ENCODE measurements at places on chromosomes 7 and 10.

DNA sequence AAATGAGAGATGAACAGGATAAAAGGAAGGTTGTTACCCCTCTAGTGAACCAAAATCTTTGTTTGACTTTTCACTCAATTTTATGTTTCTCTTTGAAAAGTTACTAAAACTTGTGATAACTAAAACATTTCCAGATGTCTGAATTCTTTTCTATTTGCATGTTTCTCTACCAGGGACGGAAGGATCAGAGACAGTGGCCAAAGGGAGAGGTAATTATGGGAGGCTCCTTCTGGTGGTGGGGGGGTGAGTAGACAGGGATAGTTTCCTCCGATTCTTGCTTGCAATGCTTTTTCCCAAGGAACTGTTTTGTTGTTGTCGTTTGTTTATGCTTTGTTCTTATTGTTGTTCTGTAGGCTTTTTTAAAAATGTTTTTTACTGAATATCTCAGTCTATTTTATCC, 374.8 kb downstream of the INHBA start:
- no peak for DNase-seq

GRCh38 chr7:106346678-106347217, 62.0 kb upstream of the NAMPT start:
- DNase-seq: peak; percentile 86

DNA sequence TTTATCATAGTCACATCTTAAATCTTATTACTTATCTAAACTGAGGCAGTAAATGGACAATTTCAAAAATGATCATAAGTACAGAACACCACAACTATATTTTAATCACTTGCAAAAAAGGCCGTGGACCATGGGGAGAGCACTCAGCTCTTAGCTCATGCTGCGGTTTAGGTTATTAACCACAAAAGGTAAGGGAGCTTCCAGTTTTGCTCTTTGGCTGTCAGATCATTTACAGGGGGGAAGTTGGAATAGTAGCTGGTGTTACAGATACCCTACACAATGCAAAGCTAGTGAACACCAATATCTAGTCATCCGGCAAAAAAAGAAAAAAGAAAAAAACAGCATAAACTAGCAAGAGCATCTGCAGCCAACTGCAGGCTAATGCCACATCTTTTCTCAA, 147.0 kb downstream of the BBS9 start:
- no peak for DNase-seq

- no peak for DNase-seq
These were observed 250.3 kb downstream of the SNX13 start for GRCh38 chr7:17690030-17690429.

- no peak for DNase-seq
These were observed 16.2 kb upstream of the OR2A5 start for GRCh38 chr7:144032516-144032915.

- no peak for DNase-seq
These were observed 17.3 kb upstream of the INPP5A start for GRCh38 chr10:132520177-132520811.

DNA sequence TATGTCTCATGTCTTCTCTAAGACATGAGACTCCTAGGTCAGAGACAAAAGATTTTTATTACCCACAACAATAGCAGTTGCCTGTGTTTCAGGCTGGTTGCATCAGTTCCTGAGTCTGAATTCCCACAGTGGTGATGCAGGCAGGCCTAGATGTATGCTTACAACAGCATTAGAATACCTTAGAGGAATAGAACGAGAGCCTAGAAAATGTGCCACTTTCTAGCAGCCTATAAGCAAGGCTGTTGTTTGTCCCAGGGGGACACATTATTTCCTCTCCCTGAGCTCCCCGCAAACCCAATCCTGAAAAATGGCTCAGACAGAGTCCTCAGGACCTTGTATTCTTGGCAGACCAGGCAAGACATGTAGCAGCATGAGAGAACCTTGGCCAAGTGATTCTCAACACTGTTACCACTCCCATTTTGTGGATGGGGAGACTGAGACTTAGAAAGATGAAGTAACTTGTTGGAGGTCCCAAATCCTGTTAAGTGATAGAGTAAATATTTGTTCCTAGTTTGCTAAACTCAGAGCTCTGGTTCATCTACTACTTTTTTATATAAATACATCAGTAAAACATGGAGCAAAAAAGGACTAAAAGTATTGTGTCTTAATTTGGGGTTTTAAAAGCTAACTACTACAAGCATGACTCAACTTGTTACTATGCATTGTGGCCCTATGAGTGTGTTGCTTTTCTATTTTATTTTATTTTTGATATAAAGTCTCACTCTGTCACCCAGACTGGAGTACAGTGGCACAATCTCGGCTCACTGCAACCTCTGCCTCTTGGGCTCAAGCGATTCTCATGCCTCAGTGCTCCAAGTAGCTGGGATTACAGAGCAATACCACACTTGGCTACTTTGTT, 14.2 kb downstream of the VTI1A start:
- no peak for DNase-seq

GRCh38 chr7:1475393-1475792, 16.1 kb upstream of the MICALL2 start:
- DNase-seq: no peak

- DNase-seq: no peak
These were observed 126.3 kb downstream of the LRRC18 start for GRCh38 chr10:48813291-48813690.

- no peak for DNase-seq
These were observed 88.1 kb upstream of the CTBP2 start for GRCh38 chr10:125248489-125248888.

DNA sequence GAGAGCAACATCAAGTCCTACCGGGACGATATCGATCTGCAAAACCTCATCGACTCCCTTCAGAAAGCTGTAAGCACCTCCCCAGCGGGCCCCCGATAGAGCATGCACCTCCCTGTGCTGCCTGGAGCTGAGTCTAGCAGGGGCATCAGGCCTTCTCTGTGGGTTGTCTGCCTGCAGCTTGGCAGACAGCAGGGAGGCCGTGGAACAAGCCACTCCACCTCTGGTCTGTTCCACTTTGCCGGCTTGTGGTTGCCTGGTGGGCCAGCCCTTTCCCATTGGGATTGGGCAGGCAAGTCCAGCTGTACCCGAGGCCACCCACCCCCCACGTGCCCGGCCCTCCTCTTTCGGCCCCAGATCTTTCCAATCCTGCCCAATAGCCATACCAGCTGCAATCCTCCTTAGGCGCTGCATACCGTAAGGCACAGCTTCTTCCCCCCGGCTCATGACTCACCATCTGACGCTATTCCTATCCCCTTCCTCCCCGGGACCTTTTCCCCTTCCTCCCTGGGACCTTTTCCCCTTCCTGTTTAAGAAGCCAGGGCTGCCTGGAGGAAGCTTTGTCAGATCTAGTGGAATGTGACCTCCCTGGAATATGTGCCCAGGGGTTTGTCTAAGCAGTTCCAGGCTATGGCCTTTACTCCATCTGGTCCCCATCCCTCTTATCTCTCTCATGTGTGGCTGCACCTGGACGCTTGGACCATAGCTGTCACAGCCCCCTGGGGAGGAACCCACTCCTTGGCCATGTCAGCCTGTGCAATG, 28.1 kb upstream of the SH2D4B start:
- DNase-seq: no peak

DNA sequence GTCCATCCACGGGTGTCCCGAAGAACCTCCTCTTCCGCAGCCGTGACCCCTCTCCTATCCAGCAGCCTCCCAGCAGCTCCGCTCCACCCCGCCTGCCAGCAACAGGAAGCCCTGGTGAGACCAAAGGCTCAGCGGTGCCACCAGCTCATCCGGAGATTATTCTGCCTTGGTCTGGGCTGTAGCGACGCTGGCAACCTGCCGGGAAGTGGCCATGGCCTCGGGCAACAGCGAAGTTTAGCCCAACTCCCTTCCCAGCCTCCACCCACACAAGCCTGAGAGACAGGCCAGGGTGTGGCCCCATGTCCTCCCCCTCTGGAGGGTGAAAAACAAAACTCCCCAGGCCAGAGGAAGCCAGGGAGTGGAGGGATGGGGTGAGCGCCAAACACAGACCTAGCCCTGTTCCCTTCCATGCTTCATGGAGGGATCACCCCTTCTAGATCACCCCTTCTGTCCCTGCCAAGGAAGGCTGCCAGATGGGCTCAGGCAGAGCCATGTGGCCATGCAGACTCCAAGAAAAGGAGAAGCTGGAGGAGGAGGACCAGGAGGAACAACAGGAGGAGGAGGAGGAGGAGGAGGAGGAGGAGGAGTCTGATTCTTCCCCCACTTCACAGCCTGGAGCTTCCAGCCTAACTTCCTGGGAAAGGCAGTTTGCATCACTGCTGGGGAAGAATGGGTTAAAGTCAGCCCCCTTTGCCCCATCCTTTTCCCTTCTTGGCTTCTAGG, 918 bp downstream of the CALHM2 start:
- peak; percentile 56 for DNase-seq

GRCh38 chr7:151595702-151596350, 76.1 kb upstream of the RHEB start:
- no peak for DNase-seq

DNA sequence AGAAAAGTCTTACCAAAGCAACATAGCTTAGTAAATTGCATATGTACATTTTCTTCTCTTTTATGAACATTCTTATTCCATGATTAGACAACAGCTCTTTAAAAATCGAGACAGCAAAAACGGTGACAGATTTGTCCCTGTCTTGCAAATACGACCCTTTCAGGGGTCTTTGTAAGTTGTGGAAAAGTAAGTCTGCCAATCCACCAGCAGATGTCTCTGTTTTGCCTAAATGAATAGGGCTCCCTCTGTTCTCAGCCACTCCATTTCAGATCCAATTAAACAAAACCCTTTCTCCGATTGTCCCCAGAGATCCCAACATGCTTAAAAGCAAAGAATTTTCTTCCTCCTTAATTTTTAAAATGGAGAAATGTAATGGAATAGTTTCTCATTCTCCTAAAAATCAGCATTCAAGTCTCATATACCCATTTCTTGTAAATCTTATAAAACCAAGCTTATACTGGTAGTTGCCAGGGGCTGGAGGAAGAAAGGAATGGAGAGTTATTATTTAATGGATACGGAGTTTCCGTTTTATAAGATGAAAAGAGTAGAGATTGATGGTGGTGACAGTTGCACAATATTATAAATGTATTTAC, 61.0 kb upstream of the NFE2L3 start:
- peak; percentile 59 for DNase-seq

DNA sequence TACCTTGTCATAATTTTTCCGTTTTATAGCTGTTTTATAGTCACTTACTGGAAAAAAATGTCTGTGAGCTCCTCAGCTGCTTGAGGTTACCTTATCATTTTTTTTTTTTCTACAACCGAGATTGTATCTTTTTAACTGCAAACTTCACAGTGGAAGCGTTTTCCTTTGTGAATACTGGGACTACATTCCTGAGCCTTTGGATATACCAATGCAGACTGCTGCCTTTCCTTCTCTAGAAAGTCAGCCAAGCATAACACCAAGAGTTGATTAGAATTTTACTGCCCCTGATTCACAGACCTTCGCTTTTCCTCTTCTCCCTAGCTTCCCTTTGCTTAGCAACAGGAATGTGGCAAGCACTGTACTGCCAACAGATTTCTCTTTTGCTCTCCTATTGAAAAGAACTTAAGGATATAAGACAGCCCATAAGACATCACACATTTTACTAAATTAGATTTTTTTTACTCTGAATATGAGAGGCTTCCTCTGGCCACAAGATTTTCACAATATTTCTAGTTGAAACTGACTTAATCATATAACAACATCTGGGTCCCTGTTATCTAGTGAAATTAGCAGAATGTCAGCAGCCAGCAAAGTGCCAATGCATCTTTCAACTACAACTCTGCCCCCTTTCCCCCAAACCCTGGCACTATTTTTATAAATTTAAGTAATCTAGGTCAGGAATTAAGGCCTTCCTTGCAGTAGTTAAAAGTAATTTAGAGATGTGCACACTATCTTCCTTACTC, 170.6 kb downstream of the PRKG1 start:
- no peak for DNase-seq

GRCh38 chr7:1696671-1697498, 26.8 kb downstream of the ELFN1 start:
- DNase-seq: no peak

GRCh38 chr10:24694086-24694485, 29.6 kb downstream of the ARHGAP21 start:
- no peak for DNase-seq
